Kidney capillary endothelial cell (primary cell): ENCODE measurements at places on chromosomes 5 and 9.

GRCh38 chr5:143524338-143524945, 121.0 kb upstream of the NR3C1 start:
- no peak for DNase-seq

GRCh38 chr9:73116880-73117279, 34.8 kb upstream of the ANXA1 start:
- no peak for DNase-seq

DNA sequence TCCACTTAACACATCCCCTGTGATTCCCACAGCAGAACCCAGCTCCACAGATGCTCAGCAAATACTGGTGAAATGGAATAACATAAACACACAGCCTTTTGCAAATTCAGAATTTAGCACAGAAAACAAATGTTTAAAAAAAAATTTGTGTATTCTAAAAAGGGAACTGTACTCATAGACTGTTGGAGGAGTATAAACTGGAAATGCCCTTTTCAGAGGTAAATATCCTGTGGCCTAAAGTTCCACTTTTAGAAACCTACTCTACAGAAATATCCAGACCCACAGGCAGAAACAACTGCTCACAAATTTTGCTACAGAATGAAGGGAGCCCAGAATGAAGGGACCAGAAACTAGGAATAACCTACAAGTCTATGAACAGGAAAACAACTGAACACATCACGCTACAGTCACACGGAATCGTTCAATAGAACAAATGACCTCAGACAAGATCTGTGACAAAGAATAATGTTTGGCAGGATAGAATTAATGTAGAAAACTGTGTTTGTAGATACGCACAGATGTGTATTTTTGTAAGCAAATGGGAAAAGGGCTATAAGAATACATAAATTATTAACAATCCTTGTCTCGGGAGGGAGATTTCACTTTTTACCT, 78.5 kb downstream of the SHB start:
- no peak for DNase-seq

DNA sequence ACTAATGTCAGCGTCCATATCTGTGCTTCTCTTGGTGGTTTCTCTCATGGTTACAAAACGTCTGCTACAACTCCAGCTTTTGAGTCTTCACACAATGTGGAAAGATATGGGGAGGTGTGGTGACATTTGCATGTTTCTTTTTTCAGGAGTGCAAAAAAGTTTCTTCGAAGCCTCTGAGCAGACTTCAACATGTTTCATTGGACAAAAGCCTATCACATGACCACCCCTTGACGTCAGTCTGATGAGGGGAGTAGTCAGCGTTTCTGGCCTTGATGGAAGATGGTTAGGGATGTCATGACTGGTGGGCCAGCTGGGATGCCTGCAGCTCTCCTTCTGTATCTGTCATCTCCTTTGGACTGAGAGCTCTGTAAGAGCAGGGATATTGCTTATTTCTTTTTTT, 61.4 kb downstream of the PTPDC1 start:
- no peak for DNase-seq

- no peak for DNase-seq
These were observed 6.0 kb downstream of the BRD3 start for GRCh38 chr9:134061688-134062371.
